ENCODE measurements at places on chromosomes 4 and X.

DNA sequence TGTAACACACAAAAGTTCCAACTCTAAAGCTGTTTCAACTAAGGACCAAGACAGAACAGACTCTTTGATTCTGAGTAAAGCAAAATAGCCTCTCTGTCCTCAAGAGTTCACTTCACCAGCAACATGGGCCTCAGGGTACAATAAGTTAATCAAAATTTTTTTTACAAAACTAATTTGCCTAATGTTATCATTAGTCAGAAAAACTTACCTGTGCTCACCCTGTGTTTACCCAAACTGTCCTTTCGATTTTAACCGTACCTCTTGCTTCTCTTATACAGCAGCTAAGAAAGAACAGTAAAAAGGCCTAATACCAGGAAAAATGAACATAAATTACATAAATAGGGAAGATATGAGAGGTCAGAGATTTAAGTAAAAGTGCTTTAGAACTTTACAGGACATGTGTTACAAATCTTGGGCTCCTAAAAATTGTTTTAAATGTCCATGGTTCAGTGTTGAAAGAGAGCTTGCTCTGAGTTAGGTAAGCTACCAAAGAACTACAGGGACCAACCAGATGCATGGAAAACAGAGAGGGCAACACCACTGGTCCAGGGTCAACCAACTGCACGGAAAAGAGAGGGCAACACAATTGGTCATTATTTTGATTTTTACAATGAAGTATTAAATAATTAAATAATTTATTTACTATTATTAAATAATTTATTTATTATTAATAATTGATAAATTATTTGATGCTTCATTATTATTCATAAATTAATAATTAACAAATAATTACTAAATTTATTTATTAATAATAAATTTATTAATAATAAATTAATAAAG is 73.1 kb downstream of the FAT1 start:
- no peak for DNase-seq

DNA sequence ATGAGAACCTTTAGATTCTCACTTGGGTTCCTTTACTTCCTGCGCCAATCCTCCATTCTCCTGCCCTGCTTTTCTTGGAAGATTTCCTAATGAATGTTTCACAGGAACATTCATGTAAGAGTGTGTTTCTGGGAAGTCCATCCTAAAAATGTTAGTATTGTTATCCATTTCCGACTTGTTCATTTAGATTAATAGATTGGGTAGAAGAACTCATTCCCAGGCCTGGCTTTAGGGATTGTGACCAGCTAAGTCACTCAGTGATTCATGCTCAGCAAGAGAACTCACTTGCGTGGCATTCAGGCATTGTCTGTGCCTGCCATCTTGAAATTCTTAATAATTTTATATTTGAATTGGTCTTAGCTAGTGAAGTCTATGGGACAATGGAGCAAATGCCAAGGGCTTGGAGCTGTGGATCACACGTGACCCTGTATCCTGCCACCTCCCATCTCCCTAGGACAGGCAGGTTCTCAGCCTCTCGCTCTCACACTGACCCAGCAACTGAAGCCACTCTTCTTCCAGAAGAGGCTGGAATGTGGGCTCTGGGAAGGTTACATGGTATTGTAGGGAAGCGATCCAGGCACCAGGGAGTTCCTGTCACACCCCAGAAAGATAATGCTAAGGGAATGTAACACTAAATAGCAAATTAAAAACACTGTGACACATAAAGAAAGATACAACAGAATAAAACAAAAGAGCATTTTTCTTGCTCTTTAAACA is 562.1 kb downstream of the TMA16 start:
- no peak for DNase-seq

GRCh38 chrX:13164611-13165010 is 120.2 kb upstream of the FAM9C start:
- no peak for DNase-seq

DNA sequence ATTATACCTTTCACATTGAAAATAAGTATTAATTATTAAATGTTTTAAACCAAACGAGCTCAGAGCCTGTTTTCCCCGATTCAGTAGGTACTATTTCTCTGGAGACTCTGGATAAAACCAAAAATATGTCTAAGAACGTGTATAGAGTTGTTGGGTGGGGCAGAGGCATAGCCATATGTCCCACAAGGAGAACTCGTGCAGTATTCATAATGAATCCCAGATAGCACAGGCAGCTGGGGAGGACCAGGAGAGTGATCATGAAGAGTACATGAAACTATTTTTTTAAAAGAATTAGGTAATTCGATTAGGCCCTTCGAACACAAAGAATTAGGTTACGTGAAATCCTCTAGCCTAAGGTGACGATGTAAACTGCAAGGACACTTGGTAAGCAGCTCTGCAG is 76.1 kb downstream of the CLDN22 start:
- DNase-seq = no peak

DNA sequence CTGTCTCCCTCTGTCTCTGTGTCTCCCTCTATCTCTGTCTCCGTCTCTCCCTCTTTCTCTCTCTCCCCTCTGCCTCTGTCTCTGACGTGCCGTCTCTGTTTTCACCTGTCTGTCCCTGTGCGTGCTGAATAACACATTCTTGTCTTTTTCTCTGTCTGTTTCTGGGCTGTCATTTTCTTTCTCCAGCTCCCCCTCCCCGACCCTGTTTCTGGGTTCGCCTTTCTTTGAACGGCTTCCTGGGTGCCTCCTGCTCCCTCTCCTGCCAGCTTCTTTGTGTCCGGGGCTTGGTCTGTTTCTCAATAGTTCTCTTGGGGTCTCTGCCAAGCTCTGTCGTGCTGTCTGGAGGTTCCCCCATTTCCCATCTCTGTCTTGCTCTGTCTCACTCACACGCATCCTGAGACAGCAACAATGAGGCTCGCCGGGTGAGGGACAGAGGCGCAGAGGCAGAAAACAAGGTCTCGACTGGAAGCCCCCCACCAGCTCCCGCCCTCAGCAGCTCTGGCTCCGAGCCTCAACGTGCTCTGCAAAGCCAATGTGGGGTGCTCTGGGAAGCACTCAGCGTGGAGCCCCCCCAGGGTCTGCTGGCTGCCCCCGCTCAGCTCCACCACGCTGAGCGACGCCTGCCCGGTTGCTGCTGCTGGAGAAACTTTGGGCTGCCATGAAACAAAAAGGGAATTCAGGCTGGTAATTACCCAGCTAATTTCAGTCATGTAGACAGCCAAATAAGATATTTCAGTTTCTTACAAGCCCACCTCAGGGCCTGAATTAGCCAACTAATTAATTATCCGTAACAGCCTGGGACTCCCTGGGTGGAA is 3.4 kb downstream of the CPLX1 start:
- no peak for DNase-seq

DNA sequence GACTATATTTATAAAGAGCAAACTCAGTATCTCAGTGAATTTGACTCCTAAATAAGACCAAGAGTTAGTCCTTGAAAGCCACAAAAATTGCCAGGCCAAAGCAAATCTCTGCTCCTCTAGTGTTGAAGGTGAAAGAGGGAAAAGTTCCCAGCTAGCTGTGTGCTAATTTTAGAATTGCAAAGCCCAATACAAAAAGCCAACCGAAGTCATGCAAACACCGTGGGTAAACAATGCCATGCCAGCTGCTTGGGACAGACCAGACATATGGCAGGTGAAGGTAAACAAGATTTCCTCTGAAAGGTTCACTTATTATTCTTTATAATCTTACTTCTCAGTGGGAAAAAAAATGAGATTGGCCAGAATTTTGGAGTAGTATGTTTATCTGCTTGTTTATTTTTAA is 80.5 kb upstream of the LNX1 start:
- no peak for DNase-seq

GRCh38 chrX:33909836-33910235 is 222.3 kb downstream of the FAM47A start:
- no peak for DNase-seq

GRCh38 chr4:17090063-17090462 is 191.6 kb upstream of the LDB2 start:
- no peak for DNase-seq

DNA sequence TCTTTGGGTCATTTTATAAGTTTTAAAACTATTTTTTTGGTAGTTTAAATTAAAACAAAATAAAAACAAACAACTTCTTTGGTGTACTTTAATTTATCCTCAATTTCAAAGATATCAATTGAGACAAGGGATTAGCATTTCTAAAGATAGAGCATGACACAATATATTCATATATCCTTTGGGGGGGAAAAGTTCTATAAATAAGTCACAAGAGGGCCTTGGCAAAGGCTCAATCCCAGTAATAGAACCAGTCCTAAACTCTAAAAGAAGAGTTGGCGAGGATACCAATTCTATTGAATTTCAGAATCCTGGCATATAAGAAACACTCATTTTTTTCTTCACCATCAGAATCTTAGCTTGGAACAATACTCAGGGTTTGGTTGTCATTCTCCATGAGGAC is 89.7 kb downstream of the COL4A6 start:
- DNase-seq = no peak

DNA sequence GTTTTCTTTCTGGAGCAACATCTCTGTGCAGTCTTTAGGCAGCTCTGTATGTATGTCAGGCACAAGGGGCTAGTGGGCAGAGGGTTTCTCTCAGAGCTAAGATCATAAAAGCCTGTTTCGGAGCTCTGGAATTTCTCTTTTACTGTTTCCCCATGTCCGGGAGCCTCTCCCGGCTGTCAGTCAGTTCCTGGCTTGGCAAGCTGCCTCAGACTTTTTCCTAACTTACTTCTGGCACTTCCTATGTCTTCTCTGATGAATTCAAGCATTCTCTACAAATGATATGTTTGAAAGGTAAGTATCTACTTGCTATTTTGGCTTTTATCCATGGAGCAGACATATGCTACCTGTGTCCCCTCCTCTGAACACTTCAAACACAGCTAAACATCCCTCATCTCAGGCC is 129.3 kb upstream of the PGRMC2 start:
- no peak for DNase-seq

- DNase-seq = no peak
Observed at GRCh38 chrX:129717892-129718291, 20.9 kb upstream of the XPNPEP2 start.

Measured in SW 1271 (cell line).